ENCODE measurements at places on chromosomes 2 and 18.

DNA sequence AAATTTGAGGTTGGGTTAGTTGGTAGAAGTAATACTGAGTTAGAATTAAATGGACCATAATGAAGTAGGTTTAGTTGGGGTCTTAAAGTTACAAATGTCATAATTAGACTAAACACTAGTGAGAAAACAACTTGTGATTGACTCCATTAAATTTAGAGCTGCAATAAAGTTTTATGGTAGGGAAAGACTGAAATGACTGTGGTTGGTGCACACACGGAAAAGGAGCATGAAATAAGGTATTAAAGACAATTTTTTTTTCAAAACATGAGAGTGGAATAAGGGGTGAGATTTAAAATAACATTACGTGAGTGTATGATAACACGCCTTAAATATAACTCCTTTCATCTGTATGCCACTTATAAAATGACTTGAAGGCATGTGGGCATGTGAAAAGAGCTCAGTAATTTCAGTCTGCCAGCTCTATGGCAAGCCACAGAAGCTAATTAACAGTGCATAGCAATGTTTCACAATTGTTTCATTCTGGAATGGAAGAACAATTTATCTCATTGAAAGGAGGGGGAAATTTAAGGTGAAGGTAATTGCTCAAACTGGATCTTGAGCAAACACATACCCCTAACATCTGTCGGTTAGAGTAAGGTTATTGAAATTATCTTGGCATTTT lies 1.4 kb downstream of the FRZB start:
- no peak for DNase-seq

GRCh38 chr18:12621742-12622306 lies 36.1 kb downstream of the SPIRE1 start:
- peak; percentile 71 for DNase-seq

DNA sequence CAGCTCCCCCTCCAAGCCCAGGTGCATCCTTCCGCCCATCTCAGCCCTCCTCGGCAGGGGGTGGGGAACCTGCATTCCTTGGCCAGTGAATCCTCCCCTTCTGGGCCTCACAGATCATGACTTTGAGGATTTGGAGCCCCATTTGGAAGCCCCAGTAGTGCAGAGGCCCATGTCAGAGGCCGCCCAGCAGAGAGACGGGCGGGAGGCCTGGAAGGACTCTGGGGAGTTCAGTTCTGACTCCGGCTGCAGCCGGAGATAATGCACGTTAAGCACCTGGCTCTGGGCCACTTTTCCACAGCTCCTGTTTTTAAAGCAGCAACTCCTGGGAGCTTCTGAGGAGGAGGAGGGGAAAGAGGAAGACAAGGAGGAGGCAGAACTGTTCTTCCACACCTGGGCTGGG lies 14.9 kb downstream of the ATOH8 start:
- peak; percentile 83 for DNase-seq

- no peak for DNase-seq
Measured at GRCh38 chr2:228466851-228467250, 285.4 kb upstream of the SPHKAP start.

DNA sequence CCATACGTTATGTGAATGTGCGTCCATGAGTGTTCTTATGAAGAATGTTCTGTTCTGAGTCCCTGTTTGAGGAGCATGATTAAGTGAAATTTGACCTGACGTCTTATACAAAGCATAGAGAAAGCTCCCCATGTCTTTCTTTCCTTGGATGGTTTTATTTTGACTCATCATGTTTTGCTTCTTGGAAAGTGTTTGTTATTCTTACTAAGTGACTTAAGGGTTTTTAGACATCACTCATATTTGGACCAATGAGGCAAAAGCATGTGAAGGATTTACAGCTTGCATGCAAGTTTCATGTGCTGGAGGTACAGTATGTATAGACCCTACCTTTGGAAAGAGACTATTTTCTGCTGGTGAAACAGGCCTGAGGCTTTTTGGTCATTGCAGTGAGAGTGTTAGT lies 33.5 kb upstream of the ZEB2 start:
- DNase-seq: peak; percentile 82

- DNase-seq: no peak
Measured at GRCh38 chr18:42255908-42256765, 301.1 kb downstream of the PIK3C3 start.

DNA sequence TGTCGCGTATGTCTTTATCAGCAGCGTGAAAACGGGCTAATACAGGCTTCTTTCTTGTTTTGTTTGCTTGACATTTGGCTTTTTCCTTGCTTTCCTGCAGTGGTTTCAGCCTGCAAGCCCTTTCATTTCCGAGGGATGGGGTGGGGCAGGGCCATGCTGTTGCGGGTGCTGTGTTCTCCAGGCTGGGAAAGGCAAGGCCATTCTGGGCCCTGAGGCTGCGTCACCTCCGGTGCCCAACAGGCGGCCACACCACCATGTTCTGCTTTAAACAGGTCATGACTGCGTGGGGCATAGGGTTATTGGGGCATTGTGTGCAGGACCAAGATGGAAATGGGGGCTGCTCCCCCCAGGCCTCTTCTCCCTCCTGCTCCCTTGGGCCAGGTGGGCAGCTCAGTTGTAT lies 38.6 kb upstream of the PLB1 start:
- no peak for DNase-seq

DNA sequence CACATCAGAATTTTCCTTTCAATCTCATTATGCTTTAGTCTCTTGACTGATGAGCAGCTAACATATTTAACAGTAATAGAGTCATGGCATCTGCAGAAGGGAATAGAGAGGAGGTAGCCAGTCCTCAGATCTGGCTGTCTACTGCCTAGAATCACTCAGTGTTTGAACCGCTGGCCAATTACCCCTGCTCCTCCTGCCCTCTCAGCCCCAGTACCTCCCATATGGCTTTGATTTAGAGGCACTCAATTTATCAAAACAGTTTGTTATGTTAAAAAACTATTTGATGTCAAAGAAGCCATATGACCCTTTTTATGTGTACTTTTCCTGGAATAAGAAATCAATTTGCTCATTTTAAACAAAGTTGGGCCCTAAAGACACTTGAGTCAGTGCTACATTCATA lies 355.2 kb downstream of the CMPK2 start:
- no peak for DNase-seq

GRCh38 chr2:178271629-178272333 lies 77.5 kb downstream of the OSBPL6 start:
- peak; percentile 93 for DNase-seq
